ENCODE measurements at places on chromosomes 3 and 15.

GRCh38 chr15:100981086-100981485 is 61.9 kb downstream of the LRRK1 start:
- DNase-seq: no peak

DNA sequence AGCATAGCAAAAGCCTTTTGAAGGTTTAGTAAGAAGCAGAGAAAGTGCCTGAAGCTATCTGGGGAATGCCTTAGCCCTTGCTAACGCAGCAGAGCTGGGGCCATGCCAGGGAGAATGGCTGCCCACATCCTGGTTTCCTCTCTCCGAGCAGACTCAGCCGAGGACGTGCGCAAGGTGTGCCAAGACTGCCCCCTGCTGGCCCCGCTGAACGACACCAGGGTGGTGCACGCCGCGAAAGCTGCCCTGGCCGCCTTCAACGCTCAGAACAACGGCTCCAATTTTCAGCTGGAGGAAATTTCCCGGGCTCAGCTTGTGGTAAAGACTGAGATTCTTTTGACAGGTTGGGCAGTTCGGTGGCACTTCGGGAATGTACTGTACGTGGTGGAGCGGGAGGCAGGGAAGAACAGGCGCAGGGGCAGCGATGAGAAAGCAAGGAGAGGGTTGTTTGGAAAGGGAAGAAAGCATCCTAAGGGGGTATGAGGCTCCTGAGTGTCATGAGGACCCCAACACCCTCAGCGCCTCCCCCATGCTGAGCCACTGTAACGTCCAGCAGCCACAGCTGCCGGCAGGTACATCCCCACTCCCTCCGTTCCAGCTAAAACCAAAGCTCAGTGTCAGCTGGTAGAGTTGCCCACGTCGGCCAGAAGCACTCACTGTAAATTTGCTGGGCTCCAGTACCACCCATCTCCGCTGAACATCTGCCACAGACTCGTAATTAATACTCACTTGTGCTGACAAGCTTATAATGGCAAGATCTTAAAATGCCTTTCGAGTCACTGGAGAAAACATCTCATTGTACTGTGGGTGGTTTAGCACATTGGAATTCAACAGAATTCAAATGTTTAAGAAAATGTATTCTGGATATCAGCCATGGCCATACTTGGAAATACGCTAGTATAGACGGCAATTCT is 4.4 kb downstream of the AHSG start:
- peak; percentile 66 for DNase-seq

- no peak for DNase-seq
Measured at GRCh38 chr15:88745065-88745464, 58.2 kb upstream of the ACAN start.

DNA sequence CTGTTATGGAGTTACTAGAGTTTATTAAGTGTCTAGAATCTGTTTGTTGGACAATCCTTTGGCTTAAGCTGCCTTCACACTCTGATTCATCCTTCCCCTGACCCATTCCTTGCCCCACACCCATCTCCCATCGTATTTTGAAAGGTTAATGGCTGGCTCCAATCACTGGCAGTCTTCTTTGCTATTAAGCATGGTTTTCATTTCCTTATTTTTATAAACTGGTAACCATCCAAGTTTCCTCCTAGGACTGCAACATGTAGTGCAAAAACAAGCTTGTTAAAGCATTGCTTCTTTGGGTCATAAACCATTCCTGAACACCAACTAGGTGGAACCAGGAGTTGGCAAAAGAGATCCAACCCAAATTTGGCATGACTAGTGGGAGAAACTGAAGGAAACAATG is 148.4 kb downstream of the DTWD1 start:
- no peak for DNase-seq

DNA sequence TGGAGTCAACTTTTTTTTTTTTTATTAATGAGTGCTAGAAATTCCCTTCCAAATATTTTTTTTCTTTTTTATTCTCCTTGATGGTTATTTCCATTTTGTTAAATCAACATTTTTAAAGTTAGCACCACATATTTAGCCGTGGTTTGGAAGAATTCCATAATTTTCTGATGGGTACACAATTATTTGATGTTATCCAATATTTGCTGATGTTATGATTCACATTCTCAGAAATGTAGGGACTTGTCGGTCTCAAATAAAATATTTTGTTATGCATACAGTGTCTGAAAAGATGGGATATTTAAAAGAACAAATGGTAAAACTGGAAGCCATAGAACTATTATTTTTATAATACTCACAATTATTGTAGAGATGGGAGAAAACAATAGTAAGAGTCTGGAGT is 911.5 kb upstream of the GBE1 start:
- no peak for DNase-seq

DNA sequence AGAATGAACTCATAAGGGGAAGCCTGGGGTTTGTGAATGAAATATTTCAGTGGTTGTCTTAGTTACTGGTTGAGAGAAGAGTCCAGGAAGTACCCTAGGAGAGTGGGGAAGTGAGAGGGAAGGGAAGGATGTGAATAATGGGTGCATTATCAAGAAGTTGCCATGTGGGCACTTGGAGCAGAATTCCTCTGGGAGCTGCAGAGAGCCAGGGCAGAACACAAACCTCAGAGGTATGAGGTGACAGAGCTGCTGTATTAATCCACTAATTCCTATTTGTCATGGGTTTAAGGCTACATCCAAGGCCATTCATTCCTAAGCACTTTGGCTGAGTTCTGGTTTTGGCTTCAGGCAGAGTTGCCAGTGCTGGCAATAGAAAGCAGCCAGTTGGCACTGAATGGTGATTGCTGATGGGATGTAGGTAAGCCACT is 29.0 kb downstream of the NDUFB4 start:
- no peak for DNase-seq

GRCh38 chr3:179045719-179046402 is 25.7 kb downstream of the ZMAT3 start:
- DNase-seq: no peak

DNA sequence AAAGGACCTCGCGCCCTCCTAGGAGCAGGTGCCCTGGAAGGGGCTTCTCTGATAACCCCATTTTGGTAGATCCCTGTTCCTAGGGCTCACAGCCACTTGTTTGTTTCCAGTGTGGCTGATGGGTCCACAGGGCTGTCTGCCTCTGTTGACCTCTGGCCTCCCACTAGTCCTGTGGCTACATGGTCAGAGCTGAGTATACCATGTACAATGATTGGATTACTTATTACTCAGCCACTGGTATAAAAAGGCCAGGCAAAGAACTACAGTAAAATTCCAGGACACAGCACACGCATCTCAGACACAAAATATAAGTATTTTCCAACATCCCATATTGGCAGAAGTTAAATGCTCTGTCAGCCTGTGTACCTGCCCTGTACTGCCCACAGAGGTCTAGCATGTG is 277.3 kb downstream of the GABRG3 start:
- DNase-seq: no peak

- no peak for DNase-seq
Measured at GRCh38 chr3:189902230-189903186, 218.2 kb downstream of the P3H2 start.

DNA sequence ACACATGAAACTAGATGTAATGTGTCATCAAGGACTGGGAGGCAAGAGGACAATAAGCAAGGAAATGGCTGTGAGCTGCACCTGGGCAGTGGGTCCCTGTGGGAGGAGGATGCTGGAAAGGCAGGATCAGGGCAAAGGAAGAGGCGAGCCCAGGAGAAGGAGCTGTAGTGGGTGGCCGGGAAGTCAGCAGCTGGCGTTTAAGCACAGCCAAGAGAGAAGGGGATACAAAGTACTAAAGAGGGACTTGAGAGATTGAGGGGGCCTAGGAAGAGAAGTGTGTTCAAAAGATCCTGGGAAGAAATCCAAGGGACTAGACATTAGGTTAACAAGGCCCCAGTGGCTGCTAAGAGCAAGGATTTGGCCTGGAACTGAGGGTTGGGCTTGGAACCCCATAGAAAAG is 188.5 kb upstream of the SLC24A5 start:
- DNase-seq: no peak

DNA sequence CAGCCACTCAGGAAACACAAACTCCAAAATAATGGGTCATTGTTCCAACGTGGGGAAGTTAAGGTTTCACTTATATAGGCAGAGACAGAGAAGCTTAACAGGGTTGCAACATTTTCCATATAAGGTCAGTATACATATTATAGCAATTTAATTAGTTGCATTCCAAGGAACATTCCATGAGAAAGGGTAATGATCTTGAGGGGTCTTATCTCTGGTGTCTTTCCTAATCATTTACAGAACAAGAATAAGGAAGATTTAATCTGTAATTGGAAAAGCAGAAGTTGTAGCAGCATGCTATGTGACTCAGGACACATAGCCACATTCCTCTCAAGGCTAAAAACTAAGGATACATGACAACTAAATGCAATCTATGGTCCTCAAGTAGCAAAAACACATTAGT is 4.9 kb downstream of the MNS1 start:
- no peak for DNase-seq

DNA sequence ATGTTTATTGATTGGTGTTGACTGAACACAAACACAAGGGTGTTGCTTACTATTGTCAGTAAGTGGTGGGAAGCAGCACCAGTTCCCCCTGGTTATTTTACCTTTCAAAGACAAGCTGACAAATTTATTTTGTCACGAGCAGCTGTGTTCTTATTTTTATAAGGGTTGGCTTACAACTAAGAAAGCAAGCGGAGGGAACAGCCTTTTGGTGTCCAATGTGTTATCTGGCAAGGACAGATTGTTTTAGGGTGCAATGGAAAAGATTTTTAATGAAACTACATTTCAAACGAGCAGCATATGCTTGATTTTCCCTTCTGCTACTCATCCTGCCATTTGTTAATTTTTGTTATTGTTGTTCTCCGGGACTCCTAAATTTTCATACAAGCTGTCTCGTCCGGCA is 920.6 kb upstream of the CFAP20DC start:
- no peak for DNase-seq

- no peak for DNase-seq
Measured at GRCh38 chr15:42720071-42720470, 16.9 kb downstream of the CDAN1 start.

DNA sequence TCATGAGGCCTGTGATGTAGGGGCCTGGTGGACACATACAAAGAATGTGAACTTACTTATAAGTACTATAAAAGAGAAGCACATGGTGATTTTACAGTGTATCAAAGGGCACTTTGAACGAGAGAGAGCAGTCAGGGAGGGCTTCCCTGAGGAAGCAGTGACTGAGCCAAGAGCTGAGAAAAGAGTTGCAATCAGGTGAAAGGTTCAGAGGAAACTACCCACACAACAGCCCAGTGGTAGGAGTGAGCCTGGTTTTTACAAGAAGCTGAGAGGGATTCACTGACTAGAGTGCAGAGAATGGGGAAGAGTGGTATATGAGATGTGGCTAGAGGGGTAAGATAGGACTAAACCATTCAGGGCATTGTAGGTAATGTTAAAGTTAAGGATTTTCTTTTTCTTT is 57.1 kb downstream of the CALML4 start:
- no peak for DNase-seq

Data from HCT116 (cell line).